Upper lobe of right lung (tissue), 1 donor: ENCODE measurements at places on chromosomes 4 and X. TPM values are rescaled to one million over a fixed set of nuclear protein-coding genes. Genes with fewer than 3 reads are reported as not detected.

Gene PABPC5
- total RNA-seq, result 1.9 TPM

Gene DKK2
- total RNA-seq, result 15.1 TPM

Gene ZMYM3
- total RNA-seq, result 24.9 TPM

Gene ESX1
- not detected for total RNA-seq
